ENCODE measurements at places on chromosomes 12 and 14.

DNA sequence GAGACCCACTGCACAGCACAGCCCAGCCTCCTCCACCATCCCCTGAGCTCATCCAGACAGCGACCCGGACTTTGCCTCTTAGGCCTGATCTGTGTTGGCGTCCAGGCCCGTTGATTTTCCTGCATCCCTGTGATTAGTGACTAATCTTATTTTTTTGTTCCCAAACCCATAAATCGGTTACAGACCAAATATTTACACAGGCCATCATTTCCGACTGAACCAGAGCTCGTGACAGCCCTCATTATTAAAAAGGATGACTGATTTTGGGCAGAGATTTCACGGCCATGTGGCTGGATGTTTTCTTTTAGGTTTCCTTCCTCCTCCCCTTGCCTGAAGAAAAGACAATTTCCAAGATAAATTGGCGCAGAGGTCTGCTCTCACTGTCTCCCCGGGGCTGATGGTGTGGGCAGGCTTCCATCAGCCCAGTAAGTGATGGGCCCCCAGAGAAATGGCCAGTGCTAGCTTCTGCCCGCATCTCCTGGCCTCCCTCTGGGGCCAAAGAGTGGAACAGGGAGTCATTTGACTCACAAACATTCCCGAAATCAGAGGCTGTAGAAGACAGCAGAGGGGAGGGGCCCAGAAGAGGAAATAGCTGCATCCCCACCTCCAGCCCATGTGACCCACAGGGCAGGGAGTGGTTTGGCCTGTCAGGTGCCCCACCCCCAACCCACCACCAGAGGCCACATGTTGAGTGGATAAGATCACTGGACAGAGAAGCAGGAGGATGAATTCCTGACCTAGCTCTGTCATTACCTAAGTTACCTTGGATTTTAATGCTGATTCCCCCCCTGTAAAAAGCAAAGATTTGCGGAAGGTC is 283.5 kb downstream of the KSR2 start:
- no peak for DNase-seq

- DNase-seq, result no peak
Measured at GRCh38 chr12:83106873-83107272, 420.2 kb downstream of the TMTC2 start.

DNA sequence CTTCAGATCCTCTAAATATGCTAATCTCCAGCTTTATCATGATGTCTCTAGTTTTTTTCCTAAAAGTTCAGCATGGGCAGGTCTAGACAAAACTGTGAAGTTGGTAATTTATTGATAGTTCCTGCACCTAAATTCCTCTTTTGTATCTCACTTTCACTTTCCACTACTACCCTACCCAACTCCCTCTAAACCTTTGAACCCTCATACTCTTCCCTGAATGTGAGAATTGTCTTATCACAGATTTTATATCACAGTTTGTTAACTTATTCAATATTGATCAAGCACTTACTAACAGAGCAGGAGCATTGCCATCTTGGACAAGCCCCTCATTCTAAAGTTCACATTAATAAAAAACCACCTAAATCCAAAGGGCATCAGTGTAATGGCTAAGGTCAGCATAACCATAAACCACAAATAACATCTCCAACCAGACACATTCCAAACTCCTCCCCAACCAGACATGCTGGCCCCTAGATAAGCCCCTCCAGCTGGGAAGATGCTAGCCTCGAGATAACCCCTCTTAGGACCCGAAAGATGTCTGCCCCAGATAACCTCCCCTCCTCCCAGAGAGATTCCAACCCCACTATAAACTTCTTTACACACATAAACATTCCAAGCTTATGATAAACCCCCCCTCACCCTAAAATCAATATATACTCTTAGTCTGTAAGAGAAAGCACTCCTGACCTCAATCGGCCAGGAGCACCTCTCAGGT is 78.7 kb downstream of the FSCB start:
- no peak for DNase-seq

- no peak for DNase-seq
Measured at GRCh38 chr14:105204206-105204930, 23.3 kb upstream of the NUDT14 start.

- no peak for DNase-seq
Measured at GRCh38 chr14:26589925-26590324, 7.9 kb downstream of the NOVA1 start.

- no peak for DNase-seq
Measured at GRCh38 chr12:108973629-108974152, 47.2 kb downstream of the SVOP start.

DNA sequence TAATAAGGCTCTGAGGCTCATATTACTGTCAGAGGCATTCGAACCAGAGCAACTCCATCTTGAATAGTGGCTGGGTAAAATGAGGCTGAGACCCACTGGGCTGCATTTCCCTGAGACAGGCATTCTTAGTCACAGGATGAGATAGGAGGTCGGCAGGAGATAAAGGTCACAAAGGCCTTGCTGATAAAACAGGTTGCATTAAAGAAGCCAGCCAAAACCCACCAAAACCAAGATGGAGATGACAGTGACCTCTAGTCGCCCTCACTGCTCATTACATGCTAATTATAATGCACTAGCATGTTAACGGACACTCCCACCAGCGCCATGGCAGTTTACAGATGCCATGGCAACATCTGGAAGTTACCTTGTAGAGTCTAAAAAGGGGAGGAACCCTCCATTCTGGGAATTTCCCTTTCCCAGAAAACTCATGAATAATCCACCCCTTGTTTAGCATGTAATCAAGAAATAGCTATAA is 18.1 kb upstream of the PRICKLE1 start:
- DNase-seq, result no peak

- no peak for DNase-seq
Measured at GRCh38 chr12:29216797-29217575, 67.9 kb downstream of the FAR2 start.

DNA sequence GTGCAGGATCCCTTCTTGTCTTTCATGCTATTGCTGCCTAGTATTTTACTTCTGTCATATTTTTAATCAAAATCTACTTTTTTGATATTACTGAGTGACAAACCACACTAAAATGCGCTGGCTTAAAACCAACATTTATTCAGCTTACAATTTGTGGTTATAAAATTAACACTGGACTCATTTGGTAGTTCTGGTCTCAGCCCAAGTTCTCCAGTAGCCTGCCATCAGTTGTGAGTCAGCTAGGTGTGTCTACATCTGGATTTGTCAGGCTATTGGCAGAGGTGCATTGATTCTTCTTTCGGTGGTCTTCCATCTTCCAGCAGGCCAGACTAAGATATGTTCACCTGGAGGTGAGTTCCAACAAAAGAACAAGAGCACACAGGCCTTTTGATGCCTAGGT is 765.1 kb upstream of the FBXO33 start:
- DNase-seq, result no peak

- DNase-seq, result no peak
Measured at GRCh38 chr12:90100579-90100978, 391.9 kb upstream of the ATP2B1 start.

DNA sequence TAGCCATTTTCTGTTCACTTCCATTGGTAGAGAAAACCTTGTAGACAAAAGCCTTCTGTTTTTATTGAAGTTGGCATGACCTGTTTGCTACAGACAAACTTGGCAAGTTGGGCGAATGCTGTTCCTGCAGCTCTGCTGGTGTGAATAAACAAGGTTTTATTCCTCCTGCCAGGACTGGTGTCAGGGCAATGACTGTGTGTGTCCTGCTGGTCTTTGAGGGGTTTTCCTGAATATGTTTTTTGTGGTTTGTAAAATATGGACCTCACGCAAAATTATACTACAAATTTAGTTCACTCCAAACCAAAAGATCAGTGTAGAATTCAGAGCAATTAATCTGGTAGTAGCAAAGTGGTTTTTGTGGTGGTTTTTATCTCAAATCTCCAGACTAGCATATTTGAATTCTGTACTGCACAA is 140.8 kb downstream of the ERC1 start:
- no peak for DNase-seq

GRCh38 chr12:68237078-68237477 is 11.5 kb upstream of the IL26 start:
- no peak for DNase-seq

- no peak for DNase-seq
Measured at GRCh38 chr12:23816394-23816851, 133.0 kb downstream of the SOX5 start.

DNA sequence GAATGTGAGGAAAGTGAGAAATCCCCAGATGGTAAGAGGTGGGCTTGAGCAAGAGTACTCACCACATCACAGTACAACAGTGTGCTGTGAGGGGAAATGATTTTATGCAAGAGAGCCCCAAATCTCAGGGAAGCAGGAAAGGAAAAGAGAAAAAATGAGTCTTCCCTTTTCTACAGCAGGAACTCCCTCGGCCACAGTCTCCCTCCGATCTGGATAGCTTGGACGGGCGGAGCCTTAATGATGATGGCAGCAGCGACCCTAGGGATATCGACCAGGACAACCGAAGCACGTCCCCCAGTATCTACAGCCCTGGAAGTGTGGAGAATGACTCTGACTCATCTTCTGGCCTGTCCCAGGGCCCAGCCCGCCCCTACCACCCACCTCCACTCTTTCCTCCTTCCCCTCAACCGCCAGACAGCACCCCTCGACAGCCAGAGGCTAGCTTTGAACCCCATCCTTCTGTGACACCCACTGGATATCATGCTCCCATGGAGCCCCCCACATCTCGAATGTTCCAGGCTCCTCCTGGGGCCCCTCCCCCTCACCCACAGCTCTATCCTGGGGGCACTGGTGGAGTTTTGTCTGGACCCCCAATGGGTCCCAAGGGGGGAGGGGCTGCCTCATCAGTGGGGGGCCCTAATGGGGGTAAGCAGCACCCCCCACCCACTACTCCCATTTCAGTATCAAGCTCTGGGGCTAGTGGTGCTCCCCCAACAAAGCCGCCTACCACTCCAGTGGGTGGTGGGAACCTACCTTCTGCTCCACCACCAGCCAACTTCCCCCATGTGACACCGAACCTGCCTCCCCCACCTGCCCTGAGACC is 7.8 kb downstream of the ATN1 start:
- no peak for DNase-seq

DNA sequence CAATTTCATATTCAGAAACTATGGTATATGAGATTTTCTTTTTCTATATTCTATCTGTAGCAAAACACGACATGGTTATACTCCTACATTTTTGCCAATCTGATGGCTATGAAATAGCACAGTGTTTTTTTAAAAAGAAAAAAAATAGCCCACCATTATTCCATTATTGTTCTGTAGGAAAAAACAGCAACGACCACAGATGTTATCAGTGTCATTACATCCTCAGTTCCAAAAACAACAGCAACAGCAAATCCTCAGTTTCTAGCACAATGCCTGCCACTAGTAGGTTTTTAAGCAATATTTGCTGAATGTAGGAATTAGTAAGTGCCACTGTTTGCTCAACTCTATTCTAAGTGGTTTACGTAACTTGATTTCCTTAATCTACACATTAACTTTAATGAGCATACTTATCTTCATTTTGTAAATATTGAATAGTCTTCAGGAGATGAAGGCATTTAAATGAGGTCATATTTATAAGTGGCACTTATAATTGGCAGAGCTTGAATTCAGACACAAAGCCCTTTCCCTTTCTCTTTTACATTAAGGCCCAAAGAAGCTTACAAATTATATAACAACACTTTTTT is 8.3 kb downstream of the RNASE6 start:
- DNase-seq, result no peak

GRCh38 chr12:15276088-15276698 is 46.1 kb upstream of the PTPRO start:
- no peak for DNase-seq

- DNase-seq, result no peak
Measured at GRCh38 chr14:98028162-98028561, 1231.0 kb downstream of the VRK1 start.
